ENCODE measurements at places on chromosomes 7 and 10.

DNA sequence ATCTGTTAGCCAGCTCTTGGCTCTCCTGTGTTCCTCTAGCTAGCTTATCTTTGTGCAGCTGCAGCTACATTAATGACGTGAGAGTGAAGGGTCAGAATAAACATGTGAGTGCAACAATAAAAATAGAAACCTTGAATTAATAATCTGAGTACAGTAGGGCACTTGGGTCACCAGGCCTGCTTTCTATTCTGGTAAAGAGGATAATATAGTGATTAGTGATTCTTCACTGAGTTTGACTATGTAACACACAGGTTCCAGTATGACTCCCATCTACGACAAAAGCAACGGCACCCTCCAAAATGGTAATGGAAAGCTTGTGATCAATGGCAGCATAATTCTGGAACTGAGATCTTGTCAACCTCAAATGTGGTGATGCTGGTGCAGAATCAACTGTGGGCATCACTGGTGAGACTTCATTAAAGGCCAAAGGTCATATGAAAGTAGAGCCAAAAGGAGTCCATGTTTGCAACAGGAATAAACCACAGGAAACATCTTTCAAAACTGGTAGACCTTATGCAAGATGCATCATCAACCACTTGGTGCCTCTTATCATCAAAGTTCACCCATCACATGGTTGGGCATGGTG, 77.6 kb downstream of the NRBF2 start:
- no peak for DNase-seq

DNA sequence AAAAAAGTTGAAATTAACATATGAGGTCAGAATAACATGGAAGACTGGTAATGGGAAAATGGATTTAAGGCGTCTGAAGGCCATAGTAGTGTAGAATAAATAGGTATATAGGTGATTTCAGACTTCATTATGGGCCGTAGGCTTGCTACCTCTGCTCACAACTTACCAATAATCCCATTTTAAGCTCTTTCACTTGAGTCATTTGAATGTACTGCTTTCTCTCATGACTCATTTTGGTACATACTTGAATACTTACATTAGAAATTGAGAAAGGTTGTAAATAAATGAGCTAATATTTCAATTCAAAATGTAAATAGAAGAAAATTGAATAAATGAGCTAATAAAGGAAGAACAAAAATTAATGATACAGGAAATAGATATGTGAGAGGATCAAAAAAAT, 42.2 kb upstream of the NEUROD6 start:
- DNase-seq: no peak

- no peak for DNase-seq
Observed at GRCh38 chr10:95395947-95396449, 105.2 kb upstream of the PDLIM1 start.

- peak; percentile 12 for DNase-seq
Observed at GRCh38 chr7:25949736-25950487, 202.1 kb upstream of the NFE2L3 start.
